ACHN (cell line): ENCODE measurements at places on chromosomes 13 and 19.

DNA sequence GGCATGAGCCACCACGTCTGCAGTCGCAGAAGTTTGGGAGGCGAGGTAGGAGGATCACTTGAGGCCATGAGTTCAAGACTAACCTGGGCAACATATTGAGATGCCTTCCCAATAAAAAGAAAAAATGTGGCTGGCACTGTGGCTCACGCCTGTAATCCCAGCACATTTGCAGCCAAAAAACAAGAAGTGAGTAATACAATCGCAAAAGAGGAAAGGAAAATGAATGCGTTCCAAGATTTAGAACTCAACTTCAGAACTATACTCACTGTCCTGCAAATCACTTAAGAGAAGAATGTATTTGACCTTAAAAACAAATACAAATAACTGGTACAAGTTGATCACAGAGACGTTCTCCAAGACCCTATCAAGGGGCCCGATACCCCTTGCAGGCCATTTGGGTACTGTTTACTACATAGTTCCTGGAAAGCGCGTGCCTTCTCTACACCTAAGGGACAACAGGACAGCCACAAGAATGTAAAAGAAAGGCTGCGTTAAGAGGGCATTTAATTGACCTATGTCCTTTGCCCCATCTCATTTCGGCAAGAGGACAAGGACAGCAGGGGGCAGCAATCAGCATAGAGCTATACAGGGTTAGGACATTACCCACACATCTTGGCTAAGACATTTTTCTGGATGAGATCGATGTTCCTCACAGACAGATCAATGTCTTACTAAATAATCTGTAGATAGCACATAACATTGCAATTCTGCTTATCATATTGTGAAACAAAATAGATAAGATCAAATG lies 41.3 kb downstream of the FLT3 start:
- peak; percentile 44 for DNase-seq

DNA sequence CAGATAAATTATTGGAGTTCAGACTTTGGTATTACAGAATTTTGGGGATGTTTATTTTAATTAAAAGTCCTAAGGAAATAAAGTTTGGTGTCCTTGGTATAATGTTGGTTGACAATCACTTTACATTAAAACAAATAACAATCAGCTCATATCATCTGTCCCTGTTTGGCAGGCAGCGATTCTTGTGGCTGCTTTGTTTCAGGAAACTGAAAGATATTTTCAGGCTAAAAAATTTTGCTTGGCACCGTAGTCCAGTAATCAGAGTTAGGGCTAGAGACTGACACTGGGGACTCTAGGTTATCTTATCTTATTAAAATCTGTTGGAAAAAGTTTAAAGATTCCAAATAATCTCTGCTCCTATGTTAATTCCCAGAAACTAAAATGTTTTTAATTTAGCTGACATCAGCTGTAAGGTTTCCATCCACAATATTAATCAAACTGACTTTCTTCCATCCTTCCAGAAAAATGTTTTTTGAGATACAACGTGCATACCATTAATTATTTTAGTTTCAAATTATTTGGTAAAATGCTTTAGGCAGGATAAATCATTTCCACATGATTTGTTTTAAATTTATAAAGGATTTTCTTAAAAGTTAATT lies 97.6 kb downstream of the ZIC5 start:
- no peak for DNase-seq

- DNase-seq: no peak
Observed at GRCh38 chr13:40503966-40504591, 162.4 kb downstream of the FOXO1 start.

- DNase-seq: no peak
Observed at GRCh38 chr13:111626371-111627305, 306.2 kb downstream of the TEX29 start.

DNA sequence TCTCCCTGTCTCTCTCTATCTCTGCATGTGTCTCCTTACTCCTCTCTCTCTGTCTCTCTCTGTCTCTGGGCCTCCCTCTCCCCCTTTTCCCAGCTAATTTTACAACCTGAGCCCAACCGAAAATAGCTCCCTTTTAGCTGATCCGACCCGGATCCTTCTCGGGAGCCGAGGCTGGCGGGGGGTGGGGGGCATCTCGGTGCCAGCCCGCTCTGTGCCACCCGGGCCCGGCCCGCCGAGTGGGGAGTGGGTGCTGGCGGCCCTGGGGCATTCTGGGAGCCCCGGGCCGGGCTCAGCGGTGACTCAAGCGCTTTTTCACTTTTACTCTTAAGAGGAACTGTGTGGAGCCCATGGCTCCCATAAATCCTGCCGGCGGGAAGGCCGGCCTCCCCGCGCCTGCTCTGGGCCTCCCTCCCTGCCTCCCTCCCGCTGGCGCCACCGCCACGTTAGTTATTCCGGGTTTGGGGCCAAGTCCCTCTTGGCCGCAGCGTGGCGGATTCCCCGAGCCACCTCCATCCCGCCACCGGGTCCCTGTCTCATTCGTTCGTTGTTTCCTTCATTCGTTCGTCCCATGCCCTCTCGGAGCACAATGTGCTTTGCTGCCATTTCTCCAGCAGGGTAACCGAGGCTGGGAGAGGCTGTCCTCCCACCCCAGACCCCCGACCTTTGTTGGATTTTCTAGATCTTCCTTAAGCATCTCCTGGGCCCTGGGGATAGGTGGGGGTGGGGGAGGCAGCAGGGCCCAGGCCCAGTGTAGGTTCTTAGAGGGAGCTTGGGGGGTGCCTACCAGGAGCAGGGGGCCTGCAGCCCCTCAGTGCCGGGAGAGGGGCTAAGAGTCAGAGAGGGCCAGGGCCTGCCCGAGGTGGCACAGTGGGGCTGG lies 3.2 kb downstream of the NFIC start:
- peak; percentile 55 for DNase-seq

DNA sequence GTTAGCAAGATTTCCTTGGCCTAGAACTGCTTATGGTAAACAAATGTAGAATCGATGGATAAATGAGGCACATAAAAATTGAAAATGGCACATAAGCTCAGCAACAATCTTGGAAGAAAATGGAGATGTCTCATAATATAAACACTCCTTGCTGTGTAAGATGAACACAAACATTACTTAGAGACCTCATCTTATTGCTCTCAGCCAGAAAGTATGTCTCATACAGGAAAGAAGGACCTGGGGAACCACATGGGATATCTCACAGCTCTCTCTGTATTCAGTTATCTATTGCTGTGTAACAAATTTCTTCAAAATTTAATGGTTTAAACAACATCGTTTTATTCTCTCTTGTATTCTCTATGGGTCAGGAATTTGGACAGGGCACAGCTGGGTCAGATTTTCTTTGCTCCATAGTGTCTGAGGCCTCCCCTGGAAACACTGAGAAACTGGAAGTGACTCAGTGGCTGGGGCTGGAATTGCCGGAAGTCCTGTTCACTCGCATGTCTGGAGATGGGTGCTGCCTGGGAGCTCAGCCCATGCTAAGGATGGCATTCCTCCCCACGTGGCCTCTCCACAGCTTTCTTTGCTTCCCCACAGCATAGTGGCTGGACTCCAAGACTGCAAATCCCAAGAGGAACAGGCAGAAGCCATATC lies 105.1 kb downstream of the NUFIP1 start:
- DNase-seq: no peak

GRCh38 chr13:36973621-36974295 lies 25.4 kb downstream of the ALG5 start:
- no peak for DNase-seq

- DNase-seq: peak; percentile 12
Observed at GRCh38 chr19:35977446-35978222, 17.4 kb upstream of the SDHAF1 start.

- no peak for DNase-seq
Observed at GRCh38 chr13:59360108-59360507, 803.6 kb downstream of the DIAPH3 start.

DNA sequence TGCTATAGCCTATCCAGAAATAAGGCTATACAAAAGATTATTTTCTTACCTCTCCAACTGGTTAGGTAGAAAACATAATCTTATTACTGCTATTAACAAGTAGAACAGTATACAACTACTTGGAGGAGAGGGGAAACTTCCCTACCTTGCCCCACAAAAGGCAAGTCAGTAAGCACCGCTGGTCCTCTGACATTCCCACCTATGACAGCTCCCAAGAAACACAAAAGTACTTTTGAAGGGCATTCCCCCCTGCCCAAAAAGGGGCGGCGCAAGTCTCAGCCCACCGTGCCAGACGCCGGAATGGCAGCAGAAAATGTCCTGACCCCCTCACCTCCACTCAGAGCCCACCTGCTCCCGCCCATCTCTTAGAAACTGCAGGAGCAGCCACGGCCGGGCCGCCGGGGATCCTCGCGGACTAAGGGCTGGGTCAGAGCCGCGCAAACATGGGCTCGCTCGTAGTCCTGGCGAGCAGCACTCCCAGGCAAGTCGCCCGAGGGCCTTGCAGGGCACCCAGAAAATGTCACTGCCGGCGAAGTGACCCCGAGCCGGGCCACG lies 437 bp downstream of the SUCLA2 start:
- peak; percentile 7 for DNase-seq

DNA sequence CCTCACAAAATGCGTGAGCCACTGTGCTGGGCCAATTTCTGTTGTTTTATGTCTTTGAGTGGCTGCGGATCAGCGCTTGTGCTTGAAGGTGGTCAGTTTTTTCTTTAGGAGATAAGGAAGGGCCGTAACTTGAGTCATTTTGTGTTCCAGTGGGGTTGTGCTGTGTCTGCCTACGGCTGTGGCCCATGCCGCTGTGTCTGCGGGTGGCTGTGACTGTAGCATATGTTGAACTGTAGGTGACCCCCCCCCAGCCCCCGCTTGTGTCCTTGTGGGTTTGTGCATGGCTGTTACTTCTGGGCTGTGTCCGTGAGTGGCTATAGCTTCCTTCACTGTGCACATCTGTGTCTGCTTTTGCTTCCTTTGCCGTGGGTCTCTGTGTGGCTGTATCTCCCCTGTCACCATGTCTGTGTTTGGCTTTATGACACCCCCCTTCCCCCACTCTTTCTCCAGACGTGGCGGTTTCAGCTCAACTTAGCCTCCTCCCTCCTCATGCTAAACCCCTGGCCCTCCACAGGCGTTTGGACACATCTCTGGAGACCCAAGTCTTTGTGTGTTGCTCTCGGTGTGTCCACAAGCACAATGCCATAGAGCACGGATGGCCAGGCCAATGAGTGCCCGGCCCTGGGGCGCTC lies 675 bp downstream of the PPP1R14A start:
- no peak for DNase-seq

DNA sequence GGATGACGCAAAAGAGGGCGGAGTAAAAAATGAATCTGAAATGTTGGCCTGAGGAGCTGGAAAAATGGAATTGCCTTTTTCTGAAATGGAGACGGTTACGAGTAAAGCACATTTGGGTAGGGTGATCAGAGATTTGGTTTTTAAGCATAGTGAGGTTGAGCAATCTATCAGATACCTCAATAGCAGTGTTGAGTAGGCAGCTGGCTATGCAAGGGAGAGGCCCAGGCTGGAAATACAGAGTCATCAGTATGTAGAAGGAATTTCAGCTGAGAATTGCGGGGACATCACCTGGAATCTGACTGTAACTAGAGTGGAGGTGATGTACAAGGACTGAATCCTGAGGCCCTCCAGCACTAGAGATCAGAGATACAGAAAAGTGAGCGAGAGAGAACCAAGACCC lies 224.8 kb downstream of the LMO7 start:
- DNase-seq: no peak

DNA sequence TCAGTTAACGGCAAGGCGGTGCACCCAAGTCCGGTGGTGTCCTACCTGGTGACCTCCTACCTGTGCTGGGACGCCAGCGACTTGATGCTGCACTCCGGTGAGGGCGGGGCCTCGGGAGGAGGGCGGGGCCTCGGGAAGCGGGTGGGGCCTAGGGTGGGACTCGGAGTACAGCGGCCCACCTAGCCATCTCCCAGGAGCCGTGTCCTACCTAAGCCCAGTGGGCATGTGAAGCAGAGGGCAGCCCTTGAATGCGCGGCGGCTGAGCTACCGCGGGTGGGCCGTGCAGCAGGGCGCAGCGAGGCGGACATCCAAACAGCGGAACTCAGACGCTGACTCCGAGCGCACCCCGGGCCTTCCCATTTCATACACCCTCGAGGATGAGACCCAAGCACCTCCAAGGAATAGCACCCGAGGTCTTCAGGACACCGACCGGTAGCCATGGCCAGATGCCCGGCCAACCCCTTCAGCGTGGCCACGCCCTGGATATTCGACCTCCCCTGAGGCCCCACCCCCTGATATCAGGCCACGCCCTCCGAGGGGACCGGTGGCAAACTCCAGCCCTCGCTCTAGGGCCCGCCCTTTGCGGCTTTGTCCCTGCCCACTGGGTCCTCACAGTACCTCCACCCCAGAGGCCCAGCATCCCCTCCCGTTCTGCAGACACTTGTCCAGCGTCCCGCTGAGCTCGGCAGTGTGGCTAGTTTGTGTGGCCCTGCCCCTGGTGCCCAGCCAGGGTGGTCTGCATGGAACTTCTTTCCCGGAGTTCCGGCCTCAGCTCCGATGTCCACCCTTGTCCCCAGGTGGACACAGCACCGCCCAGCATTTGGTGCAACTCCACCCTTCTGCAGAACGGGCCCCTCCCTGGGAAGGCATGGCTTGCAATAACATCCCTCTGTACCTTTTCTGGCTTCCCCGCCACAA lies 5.4 kb downstream of the KLK1 start:
- peak; percentile 58 for DNase-seq

- DNase-seq: no peak
Observed at GRCh38 chr13:69461397-69461796, 646.2 kb upstream of the ATXN8OS start.

DNA sequence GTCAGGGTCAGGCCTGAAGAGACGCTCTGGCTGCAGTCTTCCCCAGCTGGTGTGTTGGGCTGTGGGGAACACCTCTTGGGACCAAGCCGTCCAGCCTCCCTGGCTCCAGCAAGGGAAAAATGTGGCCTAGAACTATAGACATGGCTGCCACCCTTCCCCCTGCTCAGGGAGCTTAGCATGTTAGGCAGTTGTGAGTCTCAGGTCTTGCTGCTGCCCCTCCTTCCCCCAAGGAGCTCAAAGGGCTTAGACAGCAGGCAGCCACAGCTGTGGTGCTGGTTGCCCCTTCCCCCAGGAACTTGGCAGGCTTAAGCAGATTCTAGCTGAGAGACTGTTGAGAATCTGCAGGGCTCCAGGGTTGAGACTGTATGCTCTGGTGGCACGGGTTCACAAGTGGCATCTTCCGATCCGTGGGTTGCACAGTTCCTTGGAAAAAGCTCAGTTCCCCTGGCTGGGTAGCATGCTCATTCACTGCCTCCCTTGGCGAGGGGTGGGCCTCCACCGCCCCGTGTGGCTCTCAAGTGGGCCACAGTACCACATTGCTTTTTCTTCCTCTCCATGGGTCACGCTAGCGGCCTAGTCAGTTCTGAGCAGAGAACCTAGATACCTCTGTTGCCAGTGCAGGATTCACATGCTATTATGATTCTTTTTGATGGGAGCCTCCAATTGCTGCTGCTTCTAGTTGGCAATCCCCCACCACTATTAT lies 1258.6 kb downstream of the OLFM4 start:
- DNase-seq: no peak

- DNase-seq: no peak
Observed at GRCh38 chr19:3186160-3186688, 494 bp downstream of the NCLN start.

GRCh38 chr13:111973605-111974340 lies 93.2 kb upstream of the SOX1 start:
- DNase-seq: no peak

DNA sequence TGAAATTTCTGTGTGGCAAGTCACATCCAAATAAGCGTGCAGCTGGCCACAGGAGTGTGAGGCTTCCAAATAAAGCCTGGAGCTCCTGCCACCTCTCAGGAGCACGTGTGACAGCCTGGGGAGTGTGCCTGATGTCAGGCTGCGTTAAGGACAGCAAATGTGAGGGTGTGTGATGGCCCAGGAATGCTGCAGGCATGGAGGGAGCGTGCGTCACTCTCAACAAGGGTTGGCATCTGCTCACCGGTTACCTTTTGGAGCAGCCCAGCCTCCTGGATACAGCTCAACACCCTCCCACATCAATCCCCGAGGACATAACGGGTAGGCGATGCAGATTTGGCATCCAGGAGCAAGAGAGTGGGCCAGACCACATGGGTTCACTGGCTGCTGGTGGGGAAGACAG lies 19.0 kb downstream of the NUMBL start:
- no peak for DNase-seq
